ENCODE measurements at places on chromosomes 1 and 21.

DNA sequence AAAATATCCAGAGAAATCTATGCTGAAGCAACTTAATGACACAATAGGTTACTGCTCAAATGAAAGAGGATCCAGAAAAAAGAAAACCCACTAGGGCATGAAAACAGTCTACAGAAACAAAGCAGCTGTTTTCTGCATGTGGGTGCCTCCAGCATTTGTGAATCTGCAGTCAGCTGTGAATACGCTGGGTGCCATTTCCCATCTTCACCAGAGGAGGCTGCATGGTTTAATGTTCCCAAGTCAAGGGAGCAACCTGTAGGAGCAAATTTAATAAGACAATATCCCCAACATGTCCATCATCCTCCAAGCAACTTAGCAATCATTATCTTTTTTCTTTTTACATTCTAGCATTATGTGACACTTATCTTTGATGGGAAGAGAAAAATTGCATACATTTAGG lies 396.6 kb downstream of the BRINP2 start:
- DNase-seq, result no peak

DNA sequence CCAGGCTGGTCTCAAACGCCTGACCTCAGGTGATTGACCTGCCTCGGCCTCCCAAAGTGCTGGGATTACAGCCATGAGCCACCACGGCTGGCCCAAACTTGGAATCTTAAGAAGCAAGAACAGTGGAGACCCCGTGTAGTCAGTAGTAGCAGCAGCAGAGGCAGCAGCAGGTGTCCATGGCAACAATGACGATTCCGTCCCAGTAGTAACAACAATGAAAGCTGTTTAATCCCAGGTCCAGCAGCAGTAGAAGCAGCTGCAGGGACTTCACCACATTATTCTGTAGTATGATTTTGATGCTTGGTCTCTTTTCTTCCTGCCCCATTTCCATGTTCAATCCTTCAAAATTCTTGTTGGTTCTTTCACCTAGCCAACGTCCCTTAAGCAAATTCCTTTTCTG lies 69.6 kb upstream of the KCTD3 start:
- DNase-seq, result no peak

DNA sequence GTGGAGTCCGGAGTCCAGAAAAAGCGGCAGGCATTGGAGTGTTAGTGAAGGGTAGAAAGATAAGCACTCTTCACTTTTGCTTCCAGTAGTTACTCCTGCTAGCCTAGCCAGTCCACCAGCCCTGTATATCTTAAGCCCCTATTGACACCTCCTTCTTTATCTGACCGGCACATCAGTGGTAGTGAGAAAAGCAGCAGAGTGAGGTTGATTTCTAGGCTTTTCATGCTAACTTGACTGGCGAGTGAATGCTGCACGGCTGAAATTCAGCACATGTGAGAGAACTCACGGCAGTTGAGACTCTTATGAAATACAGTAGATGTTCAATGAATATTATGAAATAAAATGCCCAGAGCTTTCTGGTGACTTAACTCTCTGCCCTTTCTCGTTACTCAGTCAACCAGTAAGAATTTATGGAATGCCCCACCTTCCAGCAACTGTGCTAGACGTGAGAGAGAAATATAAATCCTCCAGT lies 128.2 kb downstream of the CACHD1 start:
- no peak for DNase-seq

- DNase-seq, result no peak
Measured at GRCh38 chr1:19044975-19045831, 88.7 kb upstream of the IFFO2 start.

GRCh38 chr1:7491109-7491817 lies 279.8 kb upstream of the VAMP3 start:
- no peak for DNase-seq

- no peak for DNase-seq
Measured at GRCh38 chr1:1213345-1214265, at the start of gene TNFRSF4. Gene TNFRSF4 (minus strand): TSS chr1:1214153. CDS start chr1:1214127, 26 bp downstream.

GRCh38 chr1:2474933-2475371 lies 1.1 kb upstream of the PLCH2 start:
- no peak for DNase-seq

- DNase-seq, result no peak
Measured at GRCh38 chr1:244077473-244078220, 26.6 kb downstream of the ZBTB18 start.

DNA sequence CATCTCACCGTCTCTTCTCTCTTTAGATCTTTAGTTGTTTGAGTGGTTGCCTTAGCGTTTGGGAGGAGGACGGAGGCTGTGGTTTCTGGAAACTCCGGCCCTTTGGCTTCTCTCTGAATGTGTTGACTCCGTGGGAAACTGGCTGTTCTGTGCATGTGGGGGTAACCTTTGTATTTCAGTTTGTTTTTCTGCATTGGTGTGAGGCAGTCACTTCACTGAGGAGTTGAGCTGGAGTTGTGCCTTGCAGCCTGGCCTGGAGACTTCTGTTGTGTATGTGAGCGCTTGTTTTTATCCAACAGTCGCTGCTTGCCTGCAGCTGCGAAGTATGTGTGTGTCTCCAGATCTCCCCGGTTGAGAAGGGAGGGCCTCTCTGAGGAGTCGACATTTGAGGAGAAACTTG lies 33.6 kb downstream of the CLDN14 start:
- no peak for DNase-seq

- DNase-seq, result no peak
Measured at GRCh38 chr1:211942583-211942982, 92.8 kb downstream of the INTS7 start.

DNA sequence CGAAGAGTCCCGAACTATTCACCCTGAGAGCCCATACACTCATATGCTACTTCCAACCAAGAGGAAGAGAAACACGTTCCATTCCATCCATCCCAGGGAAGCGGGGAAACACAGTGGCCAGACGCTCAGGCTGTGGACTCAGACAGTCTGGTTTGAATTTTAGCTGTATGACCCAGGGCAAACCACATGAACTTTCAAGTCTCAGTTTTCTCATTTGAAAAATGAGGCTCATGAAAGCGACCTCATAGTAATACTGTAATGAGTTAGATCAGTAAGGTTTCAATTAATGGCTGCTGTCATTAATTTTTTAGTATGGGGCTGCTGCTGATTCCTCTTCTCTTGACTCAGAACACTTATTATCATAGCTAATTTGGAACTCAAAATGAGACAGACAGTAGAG lies 1.5 kb downstream of the FCRL4 start:
- DNase-seq, result no peak

GRCh38 chr1:205704903-205705302 lies 24.6 kb upstream of the SLC45A3 start:
- no peak for DNase-seq

- no peak for DNase-seq
Measured at GRCh38 chr1:225653463-225654276, 747 bp upstream of the ENAH start.

GRCh38 chr1:162090378-162090777 lies 20.9 kb downstream of the NOS1AP start:
- no peak for DNase-seq

GRCh38 chr1:205355075-205355453 lies 1.7 kb downstream of the KLHDC8A start:
- no peak for DNase-seq

GRCh38 chr1:235648407-235648907 lies 1.1 kb downstream of the GNG4 start:
- DNase-seq, result no peak

- DNase-seq, result no peak
Measured at GRCh38 chr1:27598295-27598687, 5.7 kb downstream of the AHDC1 start.

GRCh38 chr21:41713495-41714281 lies 53.2 kb downstream of the RIPK4 start:
- DNase-seq, result no peak

DNA sequence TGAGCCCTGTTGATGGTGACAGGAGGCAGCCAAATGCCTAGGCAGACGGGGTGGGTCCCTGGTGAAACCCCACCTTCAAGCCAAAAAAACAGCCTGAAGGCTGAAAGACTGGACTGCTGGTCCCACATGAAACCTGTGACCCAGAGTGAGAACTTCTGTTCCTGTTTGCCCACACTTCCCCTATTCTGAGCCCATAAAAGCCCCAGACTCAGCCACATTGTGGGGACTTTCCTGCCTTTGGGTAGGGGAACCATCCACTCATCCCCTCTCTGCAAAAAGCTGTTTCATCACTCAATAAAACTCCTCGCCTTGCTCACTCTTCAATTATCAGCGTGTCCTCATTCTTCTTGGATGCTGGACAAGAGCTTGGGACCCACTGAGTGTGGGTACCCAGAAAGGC lies 25.2 kb downstream of the HTR6 start:
- no peak for DNase-seq

DNA sequence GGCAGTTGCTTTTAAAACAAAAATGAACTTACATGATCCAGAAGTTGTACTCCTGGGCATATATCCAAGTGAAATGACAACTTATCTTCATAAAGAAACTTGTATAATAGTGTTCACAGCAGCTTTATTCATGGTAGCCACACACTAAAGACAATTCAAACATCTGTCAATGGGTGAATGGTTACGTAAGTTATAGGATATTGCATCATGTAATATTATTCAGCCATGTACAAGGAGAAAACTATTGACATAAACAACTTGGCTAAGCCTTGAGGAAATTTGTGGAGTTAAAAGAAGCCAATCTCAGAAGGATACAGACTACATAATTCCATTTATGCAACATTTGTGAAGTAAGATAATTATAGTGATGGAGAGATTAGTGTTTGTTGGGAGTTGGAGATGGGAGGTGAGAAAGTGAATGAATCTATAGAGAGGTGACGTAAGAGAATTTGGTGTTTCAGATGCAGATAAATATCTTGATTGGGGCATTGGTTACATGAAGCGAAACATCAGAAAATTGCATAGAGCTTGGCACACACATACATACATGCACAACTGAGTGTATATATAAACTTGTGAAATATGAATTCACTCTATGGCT lies 49.9 kb upstream of the GRIK1 start:
- no peak for DNase-seq

- no peak for DNase-seq
Measured at GRCh38 chr1:33682371-33682770, 181.5 kb upstream of the HMGB4 start.

DNA sequence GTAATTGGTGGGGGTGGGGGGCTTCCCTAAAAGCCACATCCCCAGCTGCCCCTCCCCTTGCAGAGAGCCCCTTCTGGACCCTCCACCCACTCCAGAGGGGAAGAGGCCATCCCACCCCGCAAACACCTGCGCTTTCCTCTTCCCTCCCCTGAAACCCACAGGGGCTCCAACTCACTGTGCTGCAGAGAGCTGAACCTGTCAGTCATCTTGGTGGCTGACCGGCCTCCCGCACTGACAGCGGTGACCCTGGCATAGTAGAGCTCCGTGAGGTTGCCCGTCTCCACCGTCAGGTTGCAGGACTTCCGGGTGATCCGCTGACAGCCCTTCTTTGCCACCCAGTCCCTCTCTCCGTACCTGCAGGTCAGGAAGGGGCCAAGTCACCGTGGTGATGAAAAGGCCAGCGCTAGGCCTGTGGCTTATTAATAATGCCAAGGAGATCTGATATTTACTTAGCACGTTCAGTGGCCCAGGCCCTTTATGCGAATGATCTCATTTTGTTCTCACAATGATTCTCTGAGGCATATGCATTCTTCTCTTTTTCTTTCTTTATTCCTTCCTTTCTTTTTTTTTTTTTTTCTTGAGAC lies 5.9 kb downstream of the IL22RA1 start:
- DNase-seq, result no peak

GRCh38 chr1:68904477-68904876 lies 407.6 kb upstream of the DEPDC1 start:
- DNase-seq, result no peak

DNA sequence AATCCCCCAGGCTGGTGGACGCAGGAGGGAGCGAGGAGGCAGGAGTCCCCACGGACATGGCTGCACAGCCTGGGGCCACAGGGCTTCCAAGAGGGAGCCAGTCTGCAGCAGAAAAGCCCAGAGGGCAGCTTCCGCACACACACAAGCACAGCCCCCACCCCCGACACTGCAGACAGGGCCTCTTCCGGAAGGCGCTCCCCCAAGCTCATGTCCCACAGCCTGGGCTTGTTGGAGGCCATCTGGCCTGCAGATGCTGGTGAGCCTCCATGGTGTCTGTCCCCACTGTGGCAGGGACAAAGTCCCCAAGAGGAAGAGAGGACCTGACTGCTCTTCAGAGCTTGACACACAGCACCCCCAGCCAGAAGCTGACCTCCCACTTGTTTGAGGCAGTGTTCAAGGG lies 13.4 kb upstream of the KIAA1614 start:
- no peak for DNase-seq

DNA sequence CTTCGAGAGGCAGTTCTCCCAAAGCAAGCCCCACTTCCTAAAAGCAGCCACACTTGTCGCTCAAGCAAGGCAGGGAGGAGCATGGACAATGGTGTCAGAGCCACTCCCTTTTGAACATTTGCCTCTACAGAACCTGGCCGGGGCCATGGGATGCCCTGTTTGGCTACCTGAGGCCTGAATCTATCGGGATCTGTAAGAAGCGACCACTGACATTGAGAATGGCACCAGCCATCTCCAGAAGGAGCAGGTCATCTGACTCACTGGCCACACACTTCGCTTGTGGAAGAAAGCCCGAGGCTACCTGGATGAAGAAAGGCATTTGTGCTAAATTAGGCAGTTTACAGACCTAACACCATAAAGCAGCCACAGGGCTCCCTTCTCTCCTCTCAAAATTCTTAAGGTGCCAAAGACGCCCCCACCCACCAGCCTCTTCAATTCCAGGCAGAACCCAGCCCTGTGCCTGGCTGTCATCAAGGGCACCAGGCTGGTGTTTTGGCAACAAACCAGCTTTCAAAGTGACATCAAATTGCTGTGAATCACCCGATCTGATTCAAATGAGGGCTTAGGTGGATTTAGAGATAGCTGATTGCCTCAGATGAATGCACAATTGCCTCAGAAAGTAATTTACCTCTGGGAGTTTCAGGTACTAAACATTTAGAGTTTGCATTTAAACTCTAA lies 104.8 kb downstream of the ETS2 start:
- no peak for DNase-seq

DNA sequence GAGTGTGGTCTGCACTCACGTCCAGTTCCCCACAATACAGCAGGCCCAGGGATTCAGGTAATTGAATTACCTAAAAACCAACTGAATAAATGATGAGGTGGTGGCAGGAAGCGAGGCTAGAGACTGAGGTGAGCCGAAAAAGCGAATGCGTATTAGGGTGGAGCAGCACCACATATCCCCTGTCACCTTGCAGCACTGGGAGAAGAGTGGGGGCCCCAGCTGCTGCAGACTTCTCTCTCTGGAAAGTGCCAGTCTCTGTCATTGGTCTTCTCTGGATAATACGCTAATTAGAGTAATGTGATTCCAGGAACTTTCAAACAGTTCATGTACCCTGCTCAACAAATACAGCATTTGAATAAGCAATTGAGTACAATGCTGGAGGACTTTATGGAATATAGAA lies 199.0 kb downstream of the RPS6KC1 start:
- DNase-seq, result no peak

Measured in T-helper 22 cell (primary cell).